ENCODE measurements at places on chromosomes 12 and 14.

- no peak for DNase-seq
Measured at GRCh38 chr14:103127861-103128598, 4.8 kb downstream of the TNFAIP2 start.

DNA sequence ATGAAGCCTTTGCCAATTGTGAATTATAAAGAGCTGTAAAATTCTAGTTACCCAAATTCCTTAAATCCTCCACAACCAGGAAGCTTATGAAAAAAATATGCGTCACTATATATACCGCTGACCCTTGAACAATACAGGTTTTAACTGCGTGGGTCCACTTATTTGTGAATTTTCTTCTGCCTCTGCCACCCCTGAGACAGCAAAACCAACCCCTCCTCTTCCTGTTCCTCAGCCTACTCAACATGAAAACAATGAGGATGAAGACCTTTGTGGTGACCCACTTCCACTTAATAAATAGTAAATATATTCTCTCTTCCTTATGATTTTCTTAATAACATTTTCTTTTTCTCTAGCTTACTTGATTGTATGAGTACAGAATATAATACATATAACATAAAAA lies 42.2 kb downstream of the CMKLR1 start:
- DNase-seq: no peak

- DNase-seq: no peak
Measured at GRCh38 chr12:110745542-110746284, 3.0 kb upstream of the PPP1CC start.

DNA sequence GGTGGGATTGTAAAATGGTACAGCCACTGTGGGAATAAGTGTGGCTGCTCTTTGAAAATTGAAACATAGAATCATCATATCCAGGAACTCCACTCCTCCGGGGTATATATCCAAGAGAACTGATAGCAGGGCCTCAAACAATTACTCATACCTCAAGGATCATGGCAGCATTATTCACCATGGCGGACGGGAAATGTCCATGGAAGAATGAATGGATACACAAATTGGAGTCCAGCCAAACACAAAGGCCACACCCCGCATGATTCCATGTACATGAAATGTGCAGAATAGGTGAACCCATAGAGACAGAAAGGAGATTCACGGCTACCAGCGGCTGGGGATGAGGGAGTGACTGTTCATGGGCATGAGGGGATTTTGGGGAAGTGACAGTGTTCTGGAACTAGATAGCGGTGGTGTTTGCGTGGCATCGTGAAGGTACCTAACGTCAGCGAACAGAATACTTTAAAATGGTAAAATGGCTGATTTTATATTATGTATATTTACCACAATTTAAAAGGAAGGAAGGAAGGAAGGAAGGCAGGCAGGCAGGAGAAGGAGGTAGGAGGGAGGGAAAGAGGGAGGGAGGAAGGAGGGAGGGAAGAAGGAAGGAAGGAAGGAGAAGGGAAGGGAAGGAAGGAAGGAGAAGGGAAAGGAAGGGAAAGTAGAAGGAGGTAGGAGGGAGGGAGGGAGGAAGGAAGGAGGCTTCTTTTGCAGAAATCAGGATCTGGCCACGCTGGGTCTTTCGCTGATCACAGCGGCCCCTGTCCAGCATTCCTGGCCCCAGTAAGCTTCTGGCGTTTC lies 14.1 kb upstream of the NCOR2 start:
- no peak for DNase-seq

GRCh38 chr12:110538869-110539622 lies 36.9 kb downstream of the RAD9B start:
- no peak for DNase-seq

All from SK-N-MC (cell line).